Mucosa of descending colon (tissue), 3 donors: ENCODE measurements at places on chromosomes 2 and 18. TPM values are rescaled to one million over a fixed set of nuclear protein-coding genes. Genes with fewer than 3 reads are reported as not detected.

PRSS56 gene
- not detected for total RNA-seq

COL6A3 gene
- 194 TPM for total RNA-seq

AMER3 gene
- total RNA-seq, result 0.16 TPM

SNED1 gene
- 14.1 TPM for total RNA-seq

TRABD2A gene
- total RNA-seq, result 40.2 TPM

TUBB8B gene
- total RNA-seq, result 0.55 TPM

SKOR2 gene
- not detected for total RNA-seq

PAX3 gene
- total RNA-seq, result not detected

CABLES1 gene
- 13.0 TPM for total RNA-seq

ALPG gene
- 0.61 TPM for total RNA-seq

SFTPB gene
- 2.2 TPM for total RNA-seq

HMSD gene
- 0.22 TPM for total RNA-seq

SAG gene
- 0.63 TPM for total RNA-seq

SPC25 gene
- total RNA-seq, result 0.66 TPM

CYRIA gene
- total RNA-seq, result 3.5 TPM

SNRNP27 gene
- 37.5 TPM for total RNA-seq

INPP5D gene
- total RNA-seq, result 8.2 TPM

FIGN gene
- total RNA-seq, result 4.1 TPM

ALPP gene
- total RNA-seq, result 1.2 TPM

ANKRD29 gene
- total RNA-seq, result 1.5 TPM

GALNT5 gene
- 16.5 TPM for total RNA-seq
